ENCODE measurements at places on chromosomes 16 and 17.

GRCh38 chr17:43226393-43226792 is 2.0 kb downstream of the CCDC200 start:
- no peak for DNase-seq

- peak; percentile 47 for DNase-seq
Observed at GRCh38 chr16:28873543-28874201, 4.6 kb upstream of the ATP2A1 start.

DNA sequence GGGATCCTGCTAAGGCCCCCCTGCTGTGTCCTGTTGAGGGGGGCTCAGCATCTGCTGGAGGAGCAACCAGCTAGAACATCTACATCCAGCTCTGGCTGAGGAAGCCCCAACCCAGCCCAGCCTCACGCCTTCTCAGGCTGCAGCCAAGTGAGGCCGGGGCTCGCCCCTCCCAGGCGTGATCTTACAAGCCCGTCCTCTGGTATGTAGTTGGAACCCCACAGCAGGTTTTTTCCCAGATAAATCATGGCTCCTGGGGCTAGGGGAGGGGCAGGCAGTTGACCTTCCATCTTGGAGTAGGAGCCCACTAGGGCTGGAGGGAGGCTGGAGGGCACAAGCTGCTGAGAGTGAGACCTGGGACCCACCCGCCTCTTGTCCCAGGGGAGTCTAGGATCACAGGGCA is 4.7 kb downstream of the FAM83G start:
- DNase-seq = no peak

GRCh38 chr17:50779747-50780353 is 12.5 kb upstream of the ANKRD40CL start:
- DNase-seq = peak; percentile 62

DNA sequence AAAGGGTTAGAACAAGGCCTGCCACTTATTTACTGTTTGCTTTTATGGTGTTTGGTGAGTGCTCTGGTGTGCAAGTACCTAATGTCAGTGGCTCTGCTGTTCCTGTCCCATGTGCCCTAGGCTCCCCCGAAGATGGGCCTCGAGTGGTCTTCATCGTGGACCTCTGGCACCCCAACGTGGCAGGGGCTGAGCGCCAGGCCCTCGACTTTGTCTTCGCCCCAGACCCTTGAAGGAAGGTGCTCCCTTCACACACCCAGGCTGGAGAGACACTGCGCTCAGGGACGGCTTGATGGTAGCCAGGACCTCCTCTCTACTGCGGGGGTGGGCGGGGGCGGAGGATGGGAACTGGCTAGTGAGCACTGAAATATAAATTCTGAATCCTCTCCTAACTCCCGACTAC is 5.4 kb downstream of the ASPHD1 start:
- DNase-seq = no peak

GRCh38 chr16:81513204-81514040 is 68.8 kb downstream of the CMIP start:
- no peak for DNase-seq

DNA sequence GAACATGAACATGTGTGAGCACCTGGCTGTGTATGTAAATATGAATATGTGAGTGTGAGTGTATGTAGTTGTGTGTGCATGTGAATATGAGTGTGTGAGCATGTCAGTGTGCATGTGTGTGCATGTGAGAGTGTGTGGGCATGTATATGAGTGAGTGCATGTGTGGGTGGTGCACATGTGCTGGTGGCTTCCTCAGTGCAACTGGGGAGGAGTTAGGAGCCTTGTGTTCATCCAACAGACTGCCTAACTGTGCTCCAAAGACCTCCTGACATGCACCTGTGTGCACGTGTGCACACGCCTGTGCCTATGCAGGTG is 1.4 kb downstream of the TMEM235 start:
- no peak for DNase-seq

- DNase-seq = no peak
Observed at GRCh38 chr17:75913537-75914210, 9.0 kb upstream of the MRPL38 start.

DNA sequence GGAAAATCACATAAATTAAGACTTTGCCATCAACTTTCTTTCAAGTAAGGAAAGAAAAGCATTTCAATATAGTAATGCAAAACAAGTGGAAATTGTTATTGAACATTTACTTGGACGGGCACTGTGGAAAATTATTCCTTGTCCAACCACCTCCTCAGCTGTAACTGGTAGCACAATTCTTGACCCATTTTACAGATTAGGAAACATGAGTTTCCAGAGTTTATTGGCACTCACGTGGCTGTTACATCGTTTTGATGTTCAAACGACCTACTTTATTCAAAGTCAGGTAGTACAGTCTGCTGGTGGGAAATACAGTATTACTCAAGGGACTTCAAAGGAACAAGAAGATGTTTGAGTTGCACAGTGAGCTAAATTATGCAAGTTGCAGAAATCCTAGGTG is 866 bp upstream of the PCTP start:
- DNase-seq = no peak

- DNase-seq = no peak
Observed at GRCh38 chr17:66930933-66931332, 33.6 kb upstream of the CACNG4 start.

GRCh38 chr16:46746821-46747776 is 1.0 kb downstream of the MYLK3 start:
- no peak for DNase-seq

DNA sequence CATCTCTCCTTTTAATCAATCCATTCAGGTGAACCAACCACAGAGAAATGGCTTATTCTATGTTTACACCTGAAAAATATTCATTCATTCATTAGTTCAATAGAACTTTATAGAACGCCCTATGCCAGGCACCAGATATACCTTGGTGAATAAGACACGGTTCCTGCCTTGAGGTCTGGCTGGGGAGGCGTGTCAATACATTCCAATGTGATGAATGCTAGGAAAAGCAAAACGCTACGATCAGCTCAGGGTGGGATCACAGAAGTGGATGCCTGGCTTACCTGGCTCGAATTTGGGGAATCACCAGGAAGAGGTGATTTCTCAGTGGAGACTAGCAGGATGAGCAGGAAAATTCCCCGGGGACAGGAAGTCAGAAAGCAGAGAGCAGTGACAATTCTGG is 17.5 kb upstream of the WFIKKN2 start:
- DNase-seq = no peak

DNA sequence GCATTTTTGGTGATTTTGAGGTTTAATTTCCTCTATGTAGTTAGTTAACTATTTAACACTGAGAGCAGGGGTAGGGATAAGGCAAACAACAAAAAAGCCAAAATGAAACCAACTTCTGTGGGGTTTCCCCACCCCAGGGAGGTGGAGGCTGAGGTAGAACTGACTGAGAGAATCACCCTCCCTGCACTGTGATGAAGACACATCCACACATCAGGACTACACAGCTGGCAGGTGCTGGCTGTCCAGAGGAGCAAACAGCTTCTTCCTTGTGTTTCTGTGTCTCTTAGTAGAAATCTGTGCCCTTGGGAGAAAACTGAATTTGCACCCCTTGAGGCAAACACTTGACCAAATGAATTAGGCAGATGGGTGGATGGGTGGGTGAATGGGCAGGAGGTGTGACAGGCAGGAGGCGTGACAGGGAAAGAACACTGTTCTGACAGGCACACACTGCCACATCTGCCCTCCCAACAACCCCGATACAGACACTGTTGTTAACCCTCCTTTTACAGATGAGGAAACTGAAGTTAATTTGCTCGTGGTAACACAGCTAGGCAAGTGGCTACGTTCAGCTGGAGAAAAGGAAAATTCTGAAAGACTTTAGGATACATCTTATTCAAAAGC is 62.9 kb upstream of the AMZ2 start:
- DNase-seq = peak; percentile 86

DNA sequence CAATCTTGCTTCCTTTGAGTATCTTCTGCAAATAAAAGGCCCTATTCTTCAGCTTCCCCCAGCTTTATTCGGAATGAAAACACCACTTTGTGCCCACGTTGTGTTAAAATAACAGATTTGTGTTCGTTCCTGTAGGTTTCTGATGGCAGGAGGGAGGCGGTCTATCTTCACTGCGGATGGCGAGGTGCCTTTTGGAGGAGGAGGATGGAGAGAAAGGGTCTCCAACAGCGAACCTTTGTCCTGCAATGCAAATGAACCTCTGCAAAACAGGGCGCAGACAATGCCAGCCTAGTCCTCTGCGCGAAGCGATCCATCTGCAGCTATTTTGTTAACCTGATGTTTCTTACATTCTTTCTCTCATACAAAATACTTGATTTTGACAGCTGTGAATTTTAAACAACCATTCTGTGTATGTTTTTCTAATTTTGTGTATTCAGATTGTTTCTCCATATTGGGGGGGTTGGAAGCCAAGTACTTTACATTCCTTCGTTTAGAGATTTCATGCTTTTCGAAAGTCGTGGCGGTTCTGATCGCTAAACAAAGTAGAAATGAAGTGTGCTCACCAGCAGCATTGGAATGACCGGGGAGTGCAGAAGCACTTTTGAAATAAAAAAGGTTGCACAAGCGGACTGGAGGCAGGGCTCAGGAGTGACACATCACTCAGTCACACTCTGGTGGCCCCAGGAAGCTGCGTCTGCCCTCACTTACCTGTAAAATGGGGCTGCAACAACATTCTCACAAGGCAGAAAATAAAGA is 279.0 kb upstream of the IRX5 start:
- DNase-seq = no peak

DNA sequence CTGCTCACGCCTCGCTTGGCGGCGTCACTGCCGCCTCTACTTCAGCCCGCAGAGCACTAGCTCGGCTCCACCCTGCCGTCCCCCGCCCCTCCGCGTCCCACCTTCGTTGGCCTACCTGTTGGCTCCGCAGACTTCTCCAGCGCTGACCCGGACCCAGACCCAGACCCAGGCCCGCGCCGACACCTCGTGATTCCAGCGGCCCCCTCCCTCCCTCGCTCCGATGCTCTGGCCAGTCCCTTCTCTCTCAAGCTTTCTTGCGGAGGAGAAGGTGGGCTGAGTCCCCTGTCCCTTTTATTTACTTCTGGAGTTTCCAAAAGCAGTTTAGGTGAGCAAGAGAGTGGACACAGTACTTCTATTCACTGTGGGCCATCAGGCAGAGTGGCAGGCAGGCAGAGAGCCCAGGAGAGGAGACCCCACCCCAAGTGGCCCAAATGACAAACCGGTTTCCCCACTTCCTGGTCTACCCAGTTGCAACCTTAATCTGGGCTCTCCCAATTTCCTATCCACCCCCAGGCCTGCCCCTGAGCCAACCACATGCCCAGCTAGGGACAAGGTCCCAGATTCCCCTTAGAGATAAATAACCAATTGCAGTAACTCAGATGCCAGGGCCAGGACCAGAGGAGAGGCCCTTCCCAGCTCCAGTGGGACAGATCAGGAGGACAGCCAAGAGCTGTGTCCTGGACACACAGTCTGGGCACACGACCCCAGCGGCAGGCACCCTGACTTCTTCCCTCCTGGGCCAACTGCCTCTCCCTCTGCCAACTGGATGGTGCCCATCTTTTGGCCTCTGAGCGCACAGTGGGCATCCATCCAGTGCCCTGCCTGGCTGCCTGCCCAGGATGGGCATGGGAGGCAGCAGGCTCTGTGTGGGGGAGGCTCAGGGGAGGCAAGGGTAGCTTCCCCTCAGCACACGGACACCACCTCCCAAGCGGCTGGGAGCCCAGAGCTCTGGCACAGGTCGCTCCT is 1.2 kb upstream of the SRCIN1 start:
- DNase-seq = no peak

GRCh38 chr16:51982715-51983680 is 563.9 kb downstream of the TOX3 start:
- DNase-seq = peak; percentile 29

- DNase-seq = no peak
Observed at GRCh38 chr17:6269478-6269877, 165.4 kb downstream of the AIPL1 start.

- DNase-seq = no peak
Observed at GRCh38 chr16:12699161-12699560, 104.5 kb downstream of the CPPED1 start.

- no peak for DNase-seq
Observed at GRCh38 chr16:6216836-6217235, 1115.8 kb upstream of the RBFOX1 start.

GRCh38 chr17:81711814-81712467 is at the start of gene SLC25A10:
Gene SLC25A10 (plus strand): TSS chr17:81712284. CDS start chr17:81712427, 143 bp downstream.
- DNase-seq = peak; percentile 74

- no peak for DNase-seq
Observed at GRCh38 chr17:8426802-8427201, 8.9 kb upstream of the NDEL1 start.

DNA sequence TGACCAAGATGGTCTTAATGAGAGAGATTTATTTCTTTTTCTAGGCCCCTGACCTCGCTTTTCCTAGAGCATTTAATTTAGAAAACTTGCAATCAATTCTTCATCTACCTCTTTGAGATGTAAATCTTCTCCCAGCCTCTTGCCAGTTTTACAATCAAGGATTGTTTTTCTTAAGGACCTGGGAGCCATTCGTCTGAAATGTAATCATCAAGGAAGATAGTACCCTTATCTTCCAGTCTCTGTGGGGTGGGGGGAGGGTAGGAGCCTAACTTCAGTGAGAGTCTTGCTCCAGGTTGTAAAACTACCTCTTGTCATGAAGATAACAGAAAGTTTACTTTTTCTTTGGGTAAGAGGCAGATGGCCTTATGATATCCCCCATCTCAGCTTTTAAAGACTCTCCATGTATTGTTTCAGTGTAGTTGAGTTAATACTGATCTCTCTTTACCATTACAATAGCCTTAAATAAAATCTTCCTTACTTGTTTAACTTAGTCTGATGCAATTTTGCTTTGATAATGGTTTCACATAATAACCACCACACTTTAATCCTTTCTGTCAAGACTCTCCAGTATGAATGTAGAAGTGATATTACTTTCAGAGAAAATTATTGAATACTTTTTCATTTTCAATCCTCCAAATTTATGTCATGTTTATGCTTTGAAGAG is 110.2 kb upstream of the CPHXL start:
- no peak for DNase-seq

- DNase-seq = peak; percentile 34
Observed at GRCh38 chr17:4175921-4176807, 33.2 kb downstream of the CYB5D2 start.

DNA sequence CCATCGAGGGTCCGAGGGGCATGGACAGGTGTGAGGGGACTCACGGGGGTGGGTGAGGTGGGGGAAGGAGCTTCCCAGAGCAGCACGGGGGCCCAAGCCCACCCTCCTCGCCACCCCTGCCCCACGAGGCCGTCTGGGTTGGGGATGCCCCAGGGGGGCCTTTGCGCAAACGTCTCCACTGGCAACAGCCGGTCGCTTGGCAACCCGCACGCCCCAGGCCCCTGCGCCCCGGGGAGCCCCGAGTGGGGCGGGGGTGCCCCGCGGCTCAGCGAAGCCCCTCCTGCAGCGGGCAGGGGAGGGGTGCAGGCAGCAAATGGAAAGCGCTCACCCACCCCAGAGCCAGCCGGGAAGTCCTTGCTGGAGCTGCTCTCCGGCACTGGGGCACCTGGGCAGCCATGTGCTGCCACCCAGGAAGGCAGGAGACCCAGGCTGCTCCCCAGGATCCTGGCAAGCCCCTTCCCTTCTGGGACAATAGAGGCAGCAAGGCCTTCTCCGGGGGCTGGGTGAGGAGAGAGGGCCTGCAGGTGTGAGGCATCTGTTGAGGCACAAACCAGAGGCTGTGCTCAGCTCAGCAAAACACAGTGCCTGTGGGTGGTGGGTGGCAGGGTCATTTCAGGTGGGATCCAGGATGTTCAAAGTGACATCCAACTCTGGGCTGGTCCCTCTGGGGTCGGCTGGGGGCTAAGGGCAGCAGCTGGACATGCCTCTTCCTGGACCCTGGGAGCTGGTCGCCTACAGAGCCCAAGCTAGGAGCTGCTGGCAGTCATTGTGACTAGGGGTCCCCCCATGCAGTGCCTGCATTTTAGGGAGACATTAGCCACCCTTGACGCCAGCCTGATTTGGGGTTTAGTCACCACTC is 80.9 kb upstream of the CBX4 start:
- DNase-seq = no peak

- no peak for DNase-seq
Observed at GRCh38 chr17:34285286-34285792, at the start of gene CCL11. Gene CCL11 (plus strand): TSS chr17:34285742. CDS start chr17:34285809, 67 bp downstream.
